ENCODE measurements at places on chromosomes 13 and 19. TPM values are rescaled to one million over a fixed set of nuclear protein-coding genes. Genes with fewer than 3 reads are reported as not detected.

The BEST2 gene
- not detected for polyA plus RNA-seq

The WTIP gene
- polyA plus RNA-seq, result 33.0 TPM

The ZNF304 gene
- 14.7 TPM for polyA plus RNA-seq

The LCP1 gene
- 14.5 TPM for polyA plus RNA-seq

The CEACAM4 gene
- not detected for polyA plus RNA-seq

DNA sequence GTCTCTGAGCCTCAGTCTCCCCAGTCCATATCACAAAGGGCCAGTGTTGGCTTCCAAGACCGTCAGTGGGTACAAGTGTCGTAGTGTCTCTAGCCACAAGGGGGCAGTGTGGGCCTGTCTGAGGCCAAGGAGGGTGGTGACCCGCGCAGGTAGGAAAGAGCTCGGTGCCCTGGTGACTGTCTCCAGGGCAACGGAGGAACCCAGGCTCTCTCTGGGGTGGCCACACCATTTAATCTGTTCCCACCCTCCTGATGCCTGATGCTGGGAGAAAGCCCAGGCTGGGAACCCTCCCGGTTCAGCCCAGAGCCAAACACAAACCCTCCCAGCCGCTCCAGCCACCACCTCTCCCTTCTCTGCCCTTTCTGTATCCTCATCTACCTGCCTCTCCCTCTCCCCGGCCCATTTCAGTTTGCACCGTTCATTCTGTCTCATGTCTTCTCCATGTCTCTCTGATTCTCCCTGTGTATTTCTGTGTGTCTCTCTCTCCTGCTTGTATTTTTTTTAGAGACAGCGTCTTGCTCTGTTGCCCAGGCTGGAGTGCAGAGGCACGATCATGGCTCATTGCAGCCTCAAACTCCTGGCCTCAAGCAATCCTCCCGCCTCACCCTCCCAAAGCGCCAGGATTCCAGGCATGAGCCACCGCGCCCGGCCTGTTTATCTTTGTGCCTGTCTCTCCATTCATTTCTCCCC, 17.5 kb upstream of the MEIS3 start:
- DNase-seq, result no peak

DNA sequence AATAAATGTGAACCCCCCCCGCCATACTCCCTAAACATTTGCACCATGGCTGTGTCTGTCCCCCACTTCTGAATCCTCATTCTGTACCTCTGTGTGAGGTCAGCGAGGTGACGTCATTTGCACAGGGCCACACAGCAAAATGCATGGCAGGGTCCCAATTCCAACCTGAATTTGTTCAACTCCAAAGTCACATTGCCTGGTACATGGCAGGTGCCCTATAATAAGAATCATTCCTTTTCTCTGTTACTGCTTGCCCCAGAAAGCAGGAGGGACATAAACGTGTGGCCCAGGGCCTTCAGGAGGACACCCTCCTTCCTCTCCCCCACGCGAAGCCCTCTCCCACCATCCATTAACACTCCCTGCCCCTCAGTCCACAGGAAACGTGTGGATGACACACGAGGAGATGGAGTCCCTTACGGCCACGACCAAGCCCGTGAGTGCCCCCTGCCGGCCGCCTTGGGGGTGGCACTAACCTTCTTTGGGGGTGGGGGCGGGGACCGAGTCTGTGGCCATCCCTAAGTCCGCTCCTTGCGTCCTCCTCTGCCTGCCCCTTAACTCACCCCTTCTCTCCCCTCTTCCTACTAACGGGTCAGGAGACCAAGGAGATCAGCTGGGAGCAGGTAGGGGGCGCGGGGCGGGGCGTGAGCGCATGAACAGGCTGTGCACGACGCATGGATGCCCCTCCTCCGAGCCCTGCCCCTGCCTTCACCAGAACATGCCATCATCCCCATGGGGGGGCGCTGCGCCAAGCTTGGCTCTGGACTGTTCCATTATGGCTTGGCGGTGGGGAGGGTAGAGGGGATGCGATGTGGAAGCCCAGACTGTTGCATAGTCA, 9.4 kb downstream of the HRC start:
- no peak for DNase-seq

DNA sequence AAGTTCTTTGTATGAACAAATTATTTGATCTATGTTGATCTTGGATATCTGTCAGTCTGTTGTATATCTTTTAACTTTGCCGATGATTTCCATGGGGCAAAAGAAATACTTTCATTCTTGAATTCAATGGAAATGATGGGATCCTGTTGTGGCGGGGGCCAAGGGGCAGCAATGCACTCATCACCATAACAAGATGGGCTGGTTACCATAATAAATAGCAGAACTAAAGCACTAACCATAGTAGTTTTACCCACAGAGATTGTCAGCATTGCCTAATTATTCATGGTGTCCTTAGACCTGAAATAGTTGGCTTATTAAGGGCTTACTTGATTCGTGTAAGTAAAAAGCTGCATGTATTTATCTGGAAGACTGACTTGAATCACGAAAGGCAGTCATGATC, 309.6 kb downstream of the RFC3 start:
- no peak for DNase-seq

- no peak for DNase-seq
Observed at GRCh38 chr13:34993470-34993869, 51.4 kb downstream of the NBEA start.

DNA sequence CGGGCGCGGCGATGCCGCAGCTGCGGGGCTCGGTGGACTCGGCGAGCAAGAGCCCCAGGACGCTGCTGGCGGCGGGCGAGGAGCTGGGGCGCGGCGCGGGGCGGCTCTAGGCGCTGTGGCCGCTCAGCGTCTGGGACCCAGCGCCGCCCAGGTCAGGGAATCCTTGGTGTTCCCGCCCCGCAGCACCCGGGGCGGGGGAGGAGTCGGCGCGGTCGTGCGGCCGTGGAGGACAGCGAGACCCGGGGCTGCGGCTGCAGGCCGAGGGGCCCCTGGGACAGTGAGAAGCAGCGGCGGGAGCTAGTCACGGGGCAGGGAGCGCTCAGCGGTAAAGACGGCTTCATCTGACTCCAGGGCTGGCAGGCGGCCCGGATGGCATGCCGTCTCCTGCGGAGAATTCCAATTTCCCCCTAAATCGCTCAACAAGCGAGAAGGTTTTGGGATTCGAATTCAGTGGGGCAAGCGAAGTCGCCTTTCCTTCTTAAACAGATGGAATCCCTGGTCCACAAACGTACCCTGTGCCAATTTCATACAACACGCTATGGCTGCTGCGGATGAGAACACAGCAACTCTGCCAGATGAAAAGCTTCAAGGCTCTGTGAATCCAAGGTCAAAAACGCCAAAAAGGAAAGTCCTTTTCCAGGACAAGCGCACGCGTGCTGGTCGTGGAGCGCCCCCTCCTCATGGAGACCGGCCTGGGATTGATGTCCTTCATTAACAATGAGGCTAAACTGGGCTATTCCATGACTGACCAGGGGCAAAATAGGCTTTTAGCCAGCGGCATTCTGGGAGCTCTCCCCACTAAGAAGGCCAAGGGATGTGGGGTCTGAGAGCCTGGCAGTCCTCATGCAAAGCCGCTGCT, 4.2 kb upstream of the ZSCAN4 start:
- peak; percentile 59 for DNase-seq

GRCh38 chr19:3669947-3670795, 30.1 kb downstream of the PIP5K1C start:
- DNase-seq, result no peak

- no peak for DNase-seq
Observed at GRCh38 chr19:11530432-11530831, 1.5 kb upstream of the ECSIT start.

DNA sequence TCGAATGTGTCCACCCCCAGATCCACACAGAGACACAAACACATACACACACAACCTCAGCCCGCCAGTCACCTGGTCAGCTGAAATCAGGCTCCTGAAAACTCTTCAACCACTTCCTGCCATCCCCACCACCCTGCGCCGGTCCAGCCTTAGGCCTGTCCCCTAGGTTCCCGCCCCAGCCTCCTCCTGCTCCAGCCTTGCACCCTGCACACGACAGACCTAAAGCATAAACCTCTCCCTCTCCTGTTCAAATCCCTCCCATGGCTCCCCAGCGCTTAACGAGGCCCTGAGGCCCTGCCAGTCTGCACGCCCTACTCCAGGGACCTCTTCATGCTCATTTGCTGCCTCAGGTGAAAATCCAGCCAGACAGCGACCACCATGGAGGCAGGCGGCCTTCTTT, 7.1 kb downstream of the PNMA8B start:
- DNase-seq, result no peak
